ENCODE measurements at places on chromosomes 5 and 9.

- no peak for DNase-seq
These were observed 52.1 kb downstream of the CTNND2 start for GRCh38 chr5:11851965-11852716.

DNA sequence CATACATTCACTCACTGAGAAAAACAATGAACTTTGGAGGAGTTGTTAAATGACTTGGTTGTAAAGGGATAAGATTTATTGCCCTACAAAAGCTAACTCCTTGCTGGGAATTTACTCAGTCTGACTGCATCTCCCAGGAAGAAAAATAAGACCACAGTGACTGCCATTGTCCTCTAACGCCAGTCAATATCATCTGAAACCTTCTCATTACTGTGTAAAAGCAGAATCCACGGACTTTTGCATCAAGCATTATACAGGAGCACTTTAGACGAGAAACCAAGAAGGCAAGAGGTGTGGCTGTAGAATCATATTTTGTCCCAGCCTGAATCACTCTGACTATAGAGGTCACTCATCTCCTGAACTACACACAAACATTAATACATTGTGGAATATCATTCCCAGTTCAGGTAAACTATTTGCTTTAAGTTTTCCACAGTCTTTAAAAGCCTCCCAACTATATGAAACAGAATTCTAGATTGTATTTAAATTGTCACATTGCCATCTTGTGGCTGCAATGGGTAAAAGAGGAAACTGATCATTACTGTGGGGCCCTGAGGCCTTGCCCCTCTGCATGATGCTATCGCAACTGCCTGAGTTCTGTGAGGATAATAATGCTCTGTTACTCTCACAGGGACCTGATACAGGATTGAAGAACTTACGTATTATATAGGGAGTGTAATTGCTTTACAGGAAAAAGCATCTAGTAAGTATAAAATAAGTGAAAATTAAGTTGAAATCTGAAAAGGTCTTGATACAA is 142.9 kb downstream of the SLCO4C1 start:
- peak; percentile 48 for DNase-seq

- no peak for DNase-seq
These were observed 22.8 kb upstream of the TNFAIP8 start for GRCh38 chr5:119332978-119333401.

DNA sequence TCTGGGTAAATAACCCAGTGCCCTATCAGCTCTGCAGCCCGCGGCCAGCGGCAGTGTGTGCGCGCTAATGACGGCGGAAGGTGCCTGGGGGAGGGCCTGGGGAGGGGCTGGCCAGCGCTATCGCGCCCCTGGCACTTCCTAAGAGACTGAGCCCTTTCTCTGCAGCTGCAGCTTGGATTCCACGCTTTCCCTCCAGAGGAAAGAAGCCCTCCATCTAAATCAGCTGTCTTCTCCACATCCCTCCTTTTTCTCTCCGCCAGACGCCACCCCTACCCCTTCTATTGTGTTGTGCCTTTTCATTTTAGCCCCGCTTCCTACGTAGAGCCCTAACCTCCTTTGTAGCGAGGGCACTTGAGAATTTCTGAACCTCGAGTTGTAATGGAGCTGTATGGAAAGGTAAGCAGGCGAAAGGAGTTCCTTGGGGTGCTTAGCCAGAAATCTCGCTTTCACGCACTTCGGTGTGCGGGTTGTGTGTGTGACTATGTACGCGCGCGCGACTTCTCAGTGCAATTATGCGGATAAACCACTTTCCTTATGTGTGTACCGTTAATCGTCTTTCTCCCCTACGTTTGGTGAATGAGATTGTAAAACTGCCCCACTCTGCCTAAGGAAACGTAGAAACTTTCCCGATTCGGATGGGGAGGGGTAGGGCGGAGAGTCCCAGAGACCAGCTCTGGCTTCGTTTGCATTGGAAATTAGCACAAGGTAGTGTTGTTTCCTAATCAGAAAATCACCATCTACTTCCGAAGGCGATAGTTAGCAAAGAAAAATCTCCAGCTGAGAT is 664 bp upstream of the RAB3C start:
- DNase-seq: no peak

DNA sequence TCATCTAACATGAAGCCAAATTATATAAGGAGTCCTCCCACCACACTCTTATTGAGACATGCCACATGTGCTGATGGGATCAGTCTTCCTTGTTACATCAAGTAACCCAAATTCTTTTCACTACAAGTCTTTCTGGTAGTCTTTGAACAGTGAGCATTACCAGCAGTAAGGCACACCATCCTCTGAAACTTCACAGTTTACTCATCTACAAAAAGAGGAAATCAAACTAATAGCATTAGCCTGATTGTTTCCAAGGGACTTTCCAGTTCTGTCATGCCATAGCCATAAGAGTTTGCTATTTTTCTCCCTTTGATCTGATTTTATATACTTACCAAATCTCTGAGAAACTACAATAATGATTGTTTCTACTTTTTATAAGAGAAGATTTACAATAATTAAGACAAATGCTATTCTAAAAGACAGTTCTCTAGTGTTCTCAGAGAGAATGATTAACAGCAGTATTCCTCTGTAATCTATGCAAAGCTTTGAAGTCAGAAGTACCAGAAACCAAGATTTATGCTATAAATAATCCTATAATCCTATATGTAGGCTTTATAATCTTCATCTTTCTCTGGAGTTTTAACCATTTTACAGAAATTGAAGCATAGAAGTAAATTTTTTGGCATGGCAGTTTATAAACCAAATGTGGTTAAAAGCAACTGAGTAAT is 166.2 kb upstream of the ACO1 start:
- DNase-seq: no peak

GRCh38 chr5:160466889-160467554 is 45.4 kb downstream of the PTTG1 start:
- peak; percentile 80 for DNase-seq

GRCh38 chr5:124701873-124702425 is 44.5 kb downstream of the ZNF608 start:
- DNase-seq: no peak

GRCh38 chr9:70229579-70229978 is 29.2 kb upstream of the SMC5 start:
- DNase-seq: no peak

GRCh38 chr5:153797484-153797883 is 241.2 kb downstream of the FAM114A2 start:
- no peak for DNase-seq

DNA sequence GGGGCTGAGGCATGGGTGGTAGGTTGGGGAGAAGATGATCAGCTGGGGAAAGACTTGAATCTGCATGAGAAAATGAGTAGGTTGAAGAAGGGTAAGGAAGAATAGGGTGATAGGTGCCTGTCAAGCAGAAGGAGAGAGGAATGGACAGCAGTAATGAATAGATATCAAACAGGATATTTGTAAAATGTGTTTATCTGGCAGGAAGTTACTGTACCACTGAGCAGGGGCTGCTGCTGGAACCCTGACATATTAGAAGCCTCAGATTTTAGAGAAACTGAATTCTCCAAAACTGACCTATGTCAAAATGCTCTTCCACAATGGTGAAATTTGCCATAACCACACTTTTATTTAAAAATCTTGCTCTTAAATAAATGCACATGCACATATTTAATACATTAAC is 41.0 kb downstream of the CCDC192 start:
- DNase-seq: no peak

- no peak for DNase-seq
These were observed 294.5 kb upstream of the TAS2R1 start for GRCh38 chr5:9924614-9925013.

DNA sequence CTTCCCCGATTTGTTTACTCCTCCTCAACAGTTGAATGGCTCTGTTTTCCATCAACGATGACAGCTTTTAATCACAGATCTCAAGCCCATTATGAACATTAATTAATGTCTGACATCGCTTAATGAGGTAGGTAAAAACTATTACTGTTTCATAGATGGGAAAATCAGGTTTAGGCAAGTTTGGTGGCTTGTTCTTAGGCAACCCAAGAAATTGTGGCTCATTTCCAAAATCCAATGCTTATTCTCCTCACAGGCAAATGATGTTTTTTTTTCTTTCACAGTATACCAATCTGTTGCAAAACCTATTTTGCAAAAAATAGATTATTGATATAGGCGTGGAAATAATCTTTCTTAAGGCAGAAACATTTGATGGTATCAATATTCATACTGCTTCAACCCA is 70.8 kb upstream of the CHD1 start:
- DNase-seq: no peak

- no peak for DNase-seq
These were observed 4.0 kb downstream of the CXXC5 start for GRCh38 chr5:139651853-139652787.

DNA sequence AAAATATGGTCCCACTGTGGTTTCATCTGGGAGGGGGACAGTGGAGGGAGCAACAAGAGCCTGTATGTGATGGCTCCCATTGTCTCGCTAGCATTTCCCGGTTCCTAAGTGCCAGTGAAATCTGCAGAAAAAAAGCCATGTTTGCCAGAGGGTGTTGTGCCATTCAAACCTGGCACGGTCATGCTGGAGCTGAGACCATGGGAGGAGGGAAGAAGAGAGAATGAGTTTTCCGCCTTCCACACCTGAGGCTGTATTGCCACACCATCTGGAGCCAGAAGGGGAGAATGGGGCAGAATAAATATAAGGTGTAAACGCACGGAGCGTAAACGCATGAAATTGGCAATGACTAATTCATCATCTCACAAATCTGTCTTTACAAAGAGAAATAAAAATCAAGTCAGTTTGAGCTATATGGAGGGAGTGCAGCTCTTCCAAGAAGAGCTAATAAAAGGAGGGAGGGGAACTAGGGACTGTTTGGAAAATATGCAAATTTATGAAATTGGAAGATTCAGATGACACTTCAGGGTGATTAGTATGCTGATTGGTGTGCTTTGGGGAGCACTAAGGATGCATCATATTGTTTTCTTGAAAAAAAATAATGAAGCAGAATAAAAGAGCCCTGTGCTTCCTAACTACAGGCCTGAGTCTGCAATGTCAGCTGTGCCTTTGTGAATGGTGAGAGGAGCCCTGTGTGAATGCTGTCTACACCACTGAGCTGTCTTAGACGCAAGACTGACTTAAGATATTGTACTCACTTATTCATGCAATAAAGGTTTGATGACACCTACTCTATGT is 237.9 kb downstream of the NSG2 start:
- DNase-seq: no peak

DNA sequence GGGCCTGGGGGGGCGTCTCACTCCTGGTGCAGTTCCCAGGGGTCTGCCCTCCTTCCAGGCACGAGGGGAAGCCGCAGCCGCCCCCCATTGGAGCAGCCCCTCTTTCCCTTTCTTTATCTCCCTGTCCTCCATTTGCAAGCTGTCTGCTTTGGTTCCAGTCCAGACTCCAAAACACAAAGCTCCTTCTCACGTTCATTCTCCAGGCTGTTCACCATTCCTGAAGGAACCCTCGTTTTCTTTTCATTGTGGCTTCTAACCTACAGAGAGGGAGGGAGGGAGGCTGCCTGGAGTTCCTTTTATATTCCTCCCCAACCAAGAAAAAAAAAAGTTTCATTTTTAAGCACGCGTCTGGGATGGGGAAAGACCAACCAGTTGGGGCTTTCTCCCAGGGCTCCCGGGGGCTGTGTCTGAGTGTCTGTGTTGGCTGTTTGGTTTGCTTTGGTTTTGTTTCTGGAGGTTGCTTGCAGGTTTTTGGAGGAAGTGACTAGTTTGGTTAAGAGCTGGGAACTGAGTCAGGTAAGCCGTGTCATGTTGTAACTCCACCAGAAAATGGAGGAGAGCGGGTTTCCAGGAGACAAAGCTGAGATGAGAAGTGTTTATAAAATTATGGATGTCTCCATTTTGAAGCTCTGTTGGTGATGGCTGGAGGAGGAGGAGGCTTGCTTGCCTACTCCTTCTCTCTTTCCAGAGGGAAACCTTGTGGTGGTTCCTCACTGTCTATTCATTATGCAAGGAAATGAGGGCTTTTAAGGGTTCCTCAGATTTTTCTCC is 1.6 kb downstream of the ZNF462 start:
- DNase-seq: no peak

DNA sequence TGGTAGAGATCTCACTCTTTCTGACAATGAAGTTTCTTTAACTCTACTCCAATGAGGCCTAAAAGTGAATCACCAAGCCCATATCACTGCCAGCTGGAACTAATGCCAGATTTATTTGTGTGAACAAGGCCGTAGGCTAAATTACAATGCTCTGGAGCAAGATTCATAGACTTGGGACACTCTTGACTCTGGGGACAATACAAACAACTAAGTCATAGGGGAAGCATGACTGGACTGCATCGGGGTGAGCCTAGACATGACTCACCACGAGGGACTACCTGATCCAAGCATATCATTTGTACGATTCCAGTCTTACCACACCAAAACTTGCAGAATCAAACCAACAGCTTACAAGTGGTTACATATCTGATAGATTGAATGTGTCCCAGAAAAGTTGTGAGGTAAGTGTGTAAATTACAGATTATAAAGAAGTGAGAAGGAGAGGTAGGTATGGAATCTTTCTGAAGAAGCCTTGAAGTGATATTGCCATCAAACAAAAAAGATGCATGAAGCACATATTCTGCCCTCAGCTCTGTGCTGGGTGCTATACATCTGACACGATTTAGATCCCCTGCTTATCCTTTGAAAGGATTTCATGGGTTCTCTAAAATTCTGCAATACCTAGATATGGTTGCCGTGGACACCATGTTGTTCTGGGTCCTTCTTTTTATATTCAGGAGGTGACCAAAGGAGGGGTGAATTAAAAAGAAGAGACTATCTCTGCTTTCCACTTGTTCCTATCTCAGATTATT is 199.3 kb upstream of the PDE4D start:
- peak; percentile 6 for DNase-seq

- peak; percentile 90 for DNase-seq
These were observed 56.4 kb upstream of the RPL26L1 start for GRCh38 chr5:172902497-172903472.

GRCh38 chr9:99387431-99387830 is 165.3 kb downstream of the SEC61B start:
- no peak for DNase-seq

DNA sequence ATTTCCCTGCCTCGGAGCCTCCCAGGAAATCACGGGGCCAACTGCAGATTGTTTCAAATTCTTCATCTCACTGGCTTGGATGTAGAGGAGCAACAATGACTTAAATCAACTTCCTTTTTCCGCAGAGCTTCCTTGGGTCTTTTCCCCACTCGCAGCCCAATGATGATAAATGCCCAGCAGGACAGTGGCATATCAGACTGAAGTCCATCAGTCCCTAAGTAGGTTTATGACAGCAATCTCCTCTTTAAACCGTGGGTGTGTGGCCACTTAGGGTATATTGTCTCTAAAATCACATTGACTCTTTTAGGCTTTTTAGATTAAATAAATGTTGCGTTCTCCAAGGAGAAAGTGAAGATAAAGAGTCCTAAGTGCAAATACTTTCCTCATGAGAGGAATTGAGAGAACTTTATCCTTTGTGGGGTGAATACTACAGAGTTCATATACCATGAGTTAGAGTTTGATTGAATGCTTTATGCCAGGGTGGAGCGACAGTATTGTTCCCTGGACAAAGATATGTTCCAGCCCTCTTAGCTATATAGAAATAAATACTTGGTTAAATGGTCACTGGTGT is 59.1 kb downstream of the IQGAP2 start:
- no peak for DNase-seq

- no peak for DNase-seq
These were observed 36.9 kb downstream of the PCSK5 start for GRCh38 chr9:75927356-75927755.

Data from HepG2 (cell line).